Urinary bladder (tissue), 4 donors: ENCODE measurements at places on chromosomes 5 and 9. TPM values are rescaled to one million over a fixed set of nuclear protein-coding genes. Genes with fewer than 3 reads are reported as not detected.

- DNase-seq, result no peak
Measured at GRCh38 chr5:10452768-10453331, 11.2 kb downstream of the ROPN1L start.

- no peak for DNase-seq
Measured at GRCh38 chr5:1285883-1286291, 9.0 kb downstream of the TERT start.

The NOXA1 gene
- total RNA-seq, result 0.90 TPM

GRCh38 chr5:159459132-159459627, 128.9 kb upstream of the IL12B start:
- DNase-seq, result no peak

GRCh38 chr9:1046639-1047572, 3.3 kb upstream of the DMRT2 start:
- no peak for DNase-seq

- DNase-seq, result no peak
Measured at GRCh38 chr9:18185196-18185595, 288.8 kb upstream of the ADAMTSL1 start.

- no peak for DNase-seq
Measured at GRCh38 chr9:7137571-7137970, 379.8 kb downstream of the KDM4C start.

DNA sequence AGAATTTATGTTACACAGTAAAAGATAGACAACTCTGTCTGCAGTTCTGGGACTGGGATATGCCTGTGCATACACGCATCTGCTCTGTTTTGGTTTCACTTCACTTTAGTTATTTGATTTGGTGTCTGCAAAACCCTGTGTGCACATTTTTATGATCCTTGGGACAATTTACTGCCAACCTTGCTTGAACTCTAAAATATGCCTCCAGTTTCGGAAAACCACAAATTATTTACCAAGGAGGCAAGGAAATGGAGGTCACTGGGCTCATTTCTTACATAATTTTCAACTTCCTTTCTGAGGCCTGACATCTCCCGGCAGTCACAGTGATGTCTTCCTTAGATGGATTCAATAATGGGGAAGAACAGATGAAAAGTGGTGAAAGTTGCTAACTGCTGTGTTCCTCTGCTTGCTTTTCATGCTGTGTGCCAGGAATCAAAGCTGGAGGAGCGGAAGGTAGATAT, 61.2 kb upstream of the TAF11L2 start:
- no peak for DNase-seq

The SLC34A3 gene
- not detected for total RNA-seq

DNA sequence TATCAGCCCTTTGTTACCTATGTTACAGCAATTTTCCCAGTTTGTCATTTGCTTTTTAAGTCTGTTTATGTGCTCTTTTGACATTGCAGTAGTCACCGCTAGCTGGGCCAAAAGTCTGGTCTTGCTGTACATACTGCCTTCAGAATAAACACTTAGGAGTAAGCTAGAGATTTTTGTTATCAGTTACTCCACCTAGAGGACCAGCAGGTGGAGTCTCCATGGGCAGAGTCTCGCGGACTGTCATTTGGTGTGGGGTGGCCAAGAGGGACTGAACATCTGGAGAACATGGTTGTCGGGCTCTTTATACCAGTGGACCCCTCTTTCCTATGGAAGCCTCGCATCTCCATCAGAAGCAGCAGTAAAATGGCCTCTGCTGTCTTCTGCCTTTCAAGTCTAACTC, 10.8 kb upstream of the MGAT1 start:
- no peak for DNase-seq

The POU4F3 gene
- total RNA-seq, result 0.11 TPM

The SH3RF2 gene
- 1.0 TPM for total RNA-seq

The SLC12A7 gene
- total RNA-seq, result 10.2 TPM

DNA sequence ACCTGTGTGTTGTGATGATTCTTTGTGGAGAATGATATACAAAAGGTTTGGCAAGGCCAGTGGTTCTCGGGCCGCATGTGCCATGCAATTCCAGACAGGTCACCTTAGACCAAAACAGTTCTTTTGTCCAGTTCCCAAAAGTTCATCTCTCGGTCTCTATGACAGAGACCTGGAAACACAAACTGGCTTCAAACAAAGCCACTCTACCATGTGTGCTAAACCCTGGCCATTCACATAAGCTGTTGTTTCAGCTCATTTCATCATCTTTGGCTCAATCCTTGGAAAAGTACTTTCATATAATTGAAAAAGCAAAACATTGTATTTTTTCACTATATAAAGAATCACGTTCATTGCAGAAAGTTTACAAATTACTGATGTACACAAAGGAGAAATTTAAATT, 210.5 kb upstream of the SEMA6A start:
- DNase-seq, result no peak

The COL5A1 gene
- 622 TPM for total RNA-seq

The DDX4 gene
- total RNA-seq, result 0.42 TPM

The CARTPT gene
- not detected for total RNA-seq

DNA sequence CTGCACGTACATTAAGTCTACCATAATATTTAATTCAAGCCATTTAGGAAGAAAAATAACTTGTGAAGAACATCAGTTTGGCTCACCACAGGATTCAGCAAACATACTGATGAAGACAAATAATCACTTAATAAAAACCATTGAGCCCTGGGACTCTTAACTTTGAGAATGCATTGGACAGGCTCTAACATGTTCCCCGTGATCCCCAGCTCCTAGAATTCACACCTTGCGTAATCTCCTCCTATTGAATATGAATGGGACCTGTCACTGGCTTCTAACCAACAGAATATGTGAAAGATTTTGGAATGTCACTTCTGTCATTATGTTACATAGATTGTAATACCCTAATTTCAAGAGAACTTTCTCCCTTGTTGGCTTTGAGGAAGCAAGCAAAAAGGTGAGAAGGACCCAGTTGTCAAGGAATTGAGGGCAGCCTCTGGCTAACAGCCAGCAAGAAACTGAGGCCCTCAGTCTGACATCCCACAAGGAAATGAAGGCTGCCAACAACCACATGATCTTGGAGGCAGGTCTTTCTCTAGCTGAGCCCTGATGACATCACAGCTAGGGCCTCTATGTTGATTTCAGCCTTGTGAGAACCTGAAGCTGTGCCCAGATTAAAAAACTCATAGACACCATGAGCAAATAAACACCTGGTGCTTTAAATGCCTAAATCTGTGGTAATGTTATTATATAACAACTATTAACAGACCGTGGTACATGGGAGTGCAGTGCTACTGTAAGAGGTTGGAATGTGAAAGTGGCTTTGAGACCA, 433.2 kb downstream of the SEMA5A start:
- DNase-seq, result no peak

GRCh38 chr9:116274293-116274692, 120.7 kb downstream of the PAPPA start:
- no peak for DNase-seq

GRCh38 chr5:95846554-95847260, 24.2 kb upstream of the GLRX start:
- peak; percentile 73 for DNase-seq

DNA sequence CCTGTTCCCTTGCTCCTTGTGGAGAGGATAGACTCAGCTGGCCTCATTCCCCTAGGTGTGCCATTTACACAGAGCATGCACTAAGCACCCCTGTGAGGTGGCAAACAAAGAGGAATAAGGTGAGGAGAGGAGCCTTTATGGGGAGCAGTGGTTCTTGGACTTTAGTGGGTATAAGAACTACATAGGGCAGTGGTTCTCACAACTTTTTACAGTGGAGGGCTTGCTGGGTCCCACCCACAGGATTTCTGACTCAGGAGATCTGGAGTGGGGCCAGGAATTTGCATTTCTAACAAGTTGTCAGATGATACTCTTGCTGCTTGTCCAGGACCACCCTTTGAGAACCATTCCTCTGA, 42.0 kb downstream of the CSF1R start:
- no peak for DNase-seq

DNA sequence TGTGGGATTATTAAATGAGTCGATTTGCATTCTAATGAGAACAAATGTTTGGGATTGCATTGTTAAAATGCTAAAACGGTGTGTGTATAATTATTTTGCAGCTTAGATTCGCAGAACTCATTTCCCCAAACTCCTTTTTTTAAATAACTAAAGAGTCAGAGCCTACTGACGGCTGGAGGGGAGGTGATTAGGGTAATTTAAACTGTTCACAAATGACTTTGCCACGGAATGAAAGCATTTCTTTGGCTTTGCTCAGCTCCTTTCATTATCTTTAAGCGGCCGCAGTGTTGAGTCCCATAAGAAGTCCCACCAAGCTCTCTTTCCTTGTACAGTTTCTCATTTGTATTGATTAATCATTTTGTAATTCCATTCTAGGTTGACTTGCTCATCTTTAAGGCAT, 1632.8 kb downstream of the MAT2B start:
- no peak for DNase-seq

The PCDHA6 gene
- 0.95 TPM for total RNA-seq

DNA sequence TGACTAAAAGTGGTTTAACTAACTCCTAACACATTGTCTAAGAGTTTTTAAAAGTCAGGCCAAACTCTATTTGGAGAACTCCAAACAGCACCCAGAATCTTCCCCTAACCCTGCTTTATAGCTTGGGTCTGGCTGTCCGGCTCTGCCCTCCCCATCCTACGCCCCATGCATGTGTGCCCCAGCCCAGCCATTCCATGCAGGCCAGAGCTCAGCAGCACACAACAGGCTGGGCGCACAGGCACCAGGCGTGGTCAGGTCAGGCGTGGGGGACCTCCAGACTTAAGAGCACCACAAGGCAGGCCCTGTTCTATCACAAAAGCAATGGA, 31.1 kb downstream of the SHB start:
- no peak for DNase-seq

GRCh38 chr9:7273575-7273974, 515.8 kb downstream of the KDM4C start:
- DNase-seq, result no peak

- DNase-seq, result no peak
Measured at GRCh38 chr5:139392324-139392677, 2.6 kb upstream of the MZB1 start.

DNA sequence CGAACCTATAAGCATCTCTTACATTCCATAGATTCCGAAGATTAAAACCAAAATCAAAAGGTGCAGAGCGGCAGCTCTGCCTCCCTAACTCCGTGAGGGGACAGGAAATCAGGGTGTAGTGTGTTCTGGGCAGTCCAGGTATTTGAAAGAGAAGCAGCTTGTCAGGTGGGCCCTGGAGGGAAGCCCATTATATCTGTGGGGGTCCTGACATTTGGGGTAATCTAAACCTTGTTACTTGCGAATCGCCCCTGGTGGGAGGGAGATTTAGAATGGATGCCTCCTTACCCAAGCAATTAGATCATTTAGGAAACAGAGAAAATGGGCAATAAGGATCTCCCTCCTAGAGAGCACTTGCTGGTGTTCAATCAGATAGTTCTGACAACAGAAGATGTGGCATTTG, 126.9 kb downstream of the EFNA5 start:
- DNase-seq, result no peak

DNA sequence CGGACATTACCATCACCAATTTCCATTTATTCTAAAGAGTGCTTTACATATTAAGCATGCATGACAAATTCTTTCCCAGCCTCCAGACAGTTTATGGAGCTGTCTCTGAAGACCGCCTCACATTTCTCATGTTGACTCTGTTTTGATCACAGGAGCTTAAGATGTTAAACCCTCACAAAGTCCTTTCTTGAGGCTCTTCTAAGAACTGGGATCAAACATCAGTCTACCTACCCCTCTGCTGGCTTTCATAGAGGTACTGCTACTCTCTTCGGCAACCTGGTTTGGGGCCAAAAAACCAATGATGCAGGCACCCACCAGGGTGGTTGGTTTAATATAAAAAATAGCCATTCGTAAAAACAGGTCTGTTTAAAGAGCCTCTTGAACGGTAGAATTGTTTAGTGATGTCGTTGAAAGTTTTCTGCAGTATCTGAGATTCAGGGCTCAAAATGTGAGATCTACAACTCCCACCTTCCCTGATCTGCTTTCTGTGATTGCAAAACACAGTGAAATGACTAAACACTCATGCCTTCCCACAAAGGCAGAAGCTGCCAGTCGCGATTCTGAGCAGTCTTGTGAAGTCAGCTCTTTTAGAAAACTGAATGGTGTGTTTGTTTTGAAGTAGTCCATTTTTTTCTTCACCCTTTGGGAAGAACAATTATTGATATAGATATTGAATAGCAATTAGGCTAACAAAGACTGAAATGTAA, 3.5 kb downstream of the RXFP3 start:
- no peak for DNase-seq

DNA sequence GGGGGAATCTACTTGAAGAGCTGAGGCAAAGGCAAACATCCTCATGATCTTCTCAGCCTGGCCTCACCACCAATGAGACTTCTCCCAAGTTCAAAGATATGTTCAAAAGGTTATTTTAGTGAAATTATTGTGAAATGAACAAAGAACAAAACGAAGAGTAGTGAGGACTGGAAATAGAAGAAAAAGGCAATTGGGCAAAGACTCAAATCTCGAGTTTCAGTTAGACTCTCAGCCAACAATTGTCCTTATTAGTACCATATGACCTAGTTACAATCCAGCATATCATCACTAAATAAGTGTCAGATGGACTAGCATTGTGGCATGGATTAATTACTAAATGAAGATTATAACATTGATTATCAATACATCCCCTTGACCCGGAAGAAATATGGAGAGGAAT, 9.0 kb downstream of the ZNF474 start:
- DNase-seq, result no peak

DNA sequence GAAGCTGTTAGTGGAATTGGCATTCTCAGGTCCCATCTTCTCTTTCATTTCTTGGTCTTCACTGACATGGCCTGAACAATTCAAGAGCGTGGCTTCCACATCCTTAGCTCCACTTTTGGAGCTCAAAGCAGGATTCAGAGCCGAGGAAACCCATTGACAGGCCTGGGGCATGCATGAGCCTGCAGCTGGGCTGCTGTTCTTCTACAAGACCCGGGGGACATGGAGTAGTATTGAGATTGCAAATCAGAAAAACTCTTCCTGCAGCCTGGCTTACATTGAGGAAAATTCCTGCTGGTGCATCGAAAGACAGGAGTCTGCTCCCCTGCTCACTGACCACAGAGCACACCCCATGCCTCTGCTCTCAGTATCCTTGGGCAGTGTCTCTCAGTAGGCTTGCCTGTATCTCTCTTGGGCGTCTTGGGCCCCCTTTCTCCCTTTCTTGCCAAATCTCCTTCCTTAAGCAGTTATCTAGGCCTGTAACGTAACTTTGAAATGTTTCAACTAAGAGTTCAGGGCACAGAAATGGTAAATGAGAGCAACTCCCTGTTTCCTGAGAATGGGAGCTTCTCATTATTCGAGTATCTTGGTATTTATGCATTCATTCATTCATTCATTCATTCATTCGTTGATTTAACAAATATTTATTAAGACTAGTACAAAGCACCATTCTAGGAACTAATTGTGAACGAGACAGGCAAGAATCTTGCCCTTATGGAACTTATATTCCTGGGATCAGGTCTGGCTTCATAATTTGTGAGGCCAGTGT, 603.6 kb upstream of the CLINT1 start:
- no peak for DNase-seq

The DNAJB5 gene
- total RNA-seq, result 15.3 TPM

- DNase-seq, result no peak
Measured at GRCh38 chr5:58498340-58498942, 7.2 kb downstream of the GAPT start.
